Common myeloid progenitor, CD34-positive (primary cell): ENCODE measurements at places on chromosomes 11 and 22.

GRCh38 chr11:64536997-64537396 is 54.0 kb upstream of the SLC22A12 start:
- no peak for DNase-seq

GRCh38 chr11:6481924-6482275 is 599 bp downstream of the TIMM10B start:
- DNase-seq: no peak

GRCh38 chr11:116342148-116342547 is 430.6 kb downstream of the BUD13 start:
- DNase-seq: no peak

- DNase-seq: no peak
These were observed 46.6 kb downstream of the MTMR2 start for GRCh38 chr11:95877291-95877690.

DNA sequence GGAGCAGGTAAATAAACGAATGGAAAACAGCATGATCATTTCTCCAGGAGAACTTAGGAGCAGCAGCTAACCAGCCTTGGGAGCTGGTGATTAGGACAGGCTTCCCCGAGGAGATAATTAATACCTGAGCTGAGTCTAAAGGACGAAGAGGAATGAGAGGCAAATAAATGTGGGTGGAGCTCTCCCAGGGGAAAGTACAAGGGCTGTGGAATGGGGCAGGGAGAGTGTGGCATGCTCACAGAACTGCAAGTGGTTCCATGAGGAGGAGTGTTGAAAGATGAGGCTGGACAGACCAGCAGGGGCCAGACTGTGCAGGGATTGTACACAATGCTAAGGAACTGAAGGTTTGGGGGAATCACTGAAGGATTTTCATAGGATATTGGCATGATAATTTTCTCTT is 14.2 kb upstream of the TLCD5 start:
- no peak for DNase-seq
